Endothelial cell of umbilical vein (primary cell): ENCODE measurements at places on chromosomes 4 and X. TPM values are rescaled to one million over a fixed set of nuclear protein-coding genes. Genes with fewer than 3 reads are reported as not detected.
A peak's percentile ranks its signal among the peaks of the same experiment; 100 is the strongest.

The CXCL6 gene
- polyA plus RNA-seq, result 0.78 and 0.81 TPM in 2 replicates

The TBC1D9 gene
- polyA plus RNA-seq, result 21.7 and 22.7 TPM in 2 replicates

The F11 gene
- polyA plus RNA-seq, result not detected in 2 replicates

The ADGRL3 gene
- not detected in 2 replicates for polyA plus RNA-seq

The PABPC1L2A gene
- not detected in 2 replicates for polyA plus RNA-seq

The ZFYVE28 gene
- polyA plus RNA-seq, result 5.8 and 7.2 TPM in 2 replicates

The AKAP14 gene
- not detected in 2 replicates for polyA plus RNA-seq

The CXCL1 gene
- 26.7 and 36.0 TPM in 2 replicates for polyA plus RNA-seq

The SPON2 gene
- 0.04 and 0.10 TPM in 2 replicates for polyA plus RNA-seq

The PF4V1 gene
- polyA plus RNA-seq, result not detected in 2 replicates

The HSD17B13 gene
- polyA plus RNA-seq, result 0.06 and 0.07 TPM in 2 replicates

The NLGN4X gene
- 0.03 TPM in 2 replicates for polyA plus RNA-seq

The SPANXA1 gene
- polyA plus RNA-seq, result not detected in 2 replicates

The CLDN22 gene
- not detected in 2 replicates for polyA plus RNA-seq

The RUFY3 gene
- polyA plus RNA-seq, result 8.5 and 10.0 TPM in 2 replicates

The HELQ gene
- polyA plus RNA-seq, result 6.9 and 8.7 TPM in 2 replicates

GRCh38 chr4:53713296-53713695, 122.0 kb upstream of the LNX1 start:
- DNase-seq, result no peak

DNA sequence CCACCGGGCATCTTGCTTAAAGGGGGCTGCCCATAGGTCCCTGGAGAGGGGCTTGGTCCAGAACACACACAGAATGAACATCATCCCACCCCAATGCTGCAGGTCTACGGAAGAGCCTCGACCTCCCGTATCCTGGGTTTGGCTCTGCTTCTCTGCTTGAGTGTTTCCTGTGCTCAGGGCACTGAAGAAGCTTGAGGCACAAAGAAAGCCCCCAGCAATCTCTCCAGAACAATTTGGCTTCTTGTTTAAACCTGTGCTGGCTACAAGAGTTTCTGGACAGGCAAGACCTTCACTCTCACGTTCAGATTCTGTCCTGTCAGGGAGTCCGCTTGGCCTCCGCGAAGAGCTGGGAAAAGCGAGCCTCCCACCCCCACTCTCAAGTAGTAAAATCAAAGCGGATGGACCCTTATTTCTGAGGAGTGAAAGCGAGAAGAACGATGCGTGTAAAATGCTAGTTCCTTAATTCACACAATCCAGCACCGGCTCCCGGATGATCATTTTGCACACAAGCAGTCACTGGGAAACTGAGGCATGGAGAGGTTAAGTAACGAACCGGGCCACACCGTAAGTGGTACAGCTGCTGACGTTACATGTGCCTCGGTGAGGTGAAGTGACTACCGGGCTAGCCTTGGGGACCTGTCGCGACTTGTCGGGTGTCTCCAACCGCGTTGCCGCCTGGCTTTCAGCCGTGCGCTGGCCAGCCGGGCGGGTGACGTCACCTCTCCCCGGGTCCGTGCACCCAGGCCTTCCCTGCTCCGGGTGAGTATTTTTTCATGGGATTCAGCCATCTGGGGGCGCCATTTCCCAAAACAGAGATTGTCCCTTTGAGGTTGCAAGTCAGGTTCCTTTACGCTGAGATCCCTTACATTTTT, 3.1 kb upstream of the SFRP2 start:
- no peak for DNase-seq

- no peak for DNase-seq
Measured at GRCh38 chr4:86775061-86775460, 74.1 kb downstream of the SLC10A6 start.

GRCh38 chr4:78312989-78313753, 238.4 kb upstream of the ANXA3 start:
- DNase-seq, result no peak

- peak; percentile 89 for DNase-seq
Measured at GRCh38 chr4:168387091-168387490, 68.5 kb upstream of the DDX60 start.

- DNase-seq, result no peak
Measured at GRCh38 chrX:121011254-121011653, 25.7 kb upstream of the CT47A1 start.

DNA sequence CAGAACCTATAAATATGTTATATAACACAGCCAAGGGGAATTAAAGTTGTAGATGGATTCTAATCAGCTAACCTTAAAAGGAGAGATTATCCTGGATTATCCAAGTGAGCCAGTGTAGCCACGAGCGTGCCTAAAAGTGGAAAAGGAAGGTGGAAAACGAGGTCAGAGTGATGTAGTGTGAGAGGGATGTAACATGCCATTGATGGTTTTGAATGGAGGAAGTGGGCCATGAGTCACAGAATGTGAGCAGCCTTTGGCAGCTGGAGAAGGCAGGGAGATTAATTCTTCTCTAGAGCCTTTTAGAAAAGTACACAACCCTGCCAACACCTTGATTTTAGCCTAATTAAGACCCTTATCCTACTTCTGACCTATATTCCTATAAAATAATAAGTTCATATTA, 149.1 kb downstream of the SLC39A8 start:
- peak; percentile 61 for DNase-seq

DNA sequence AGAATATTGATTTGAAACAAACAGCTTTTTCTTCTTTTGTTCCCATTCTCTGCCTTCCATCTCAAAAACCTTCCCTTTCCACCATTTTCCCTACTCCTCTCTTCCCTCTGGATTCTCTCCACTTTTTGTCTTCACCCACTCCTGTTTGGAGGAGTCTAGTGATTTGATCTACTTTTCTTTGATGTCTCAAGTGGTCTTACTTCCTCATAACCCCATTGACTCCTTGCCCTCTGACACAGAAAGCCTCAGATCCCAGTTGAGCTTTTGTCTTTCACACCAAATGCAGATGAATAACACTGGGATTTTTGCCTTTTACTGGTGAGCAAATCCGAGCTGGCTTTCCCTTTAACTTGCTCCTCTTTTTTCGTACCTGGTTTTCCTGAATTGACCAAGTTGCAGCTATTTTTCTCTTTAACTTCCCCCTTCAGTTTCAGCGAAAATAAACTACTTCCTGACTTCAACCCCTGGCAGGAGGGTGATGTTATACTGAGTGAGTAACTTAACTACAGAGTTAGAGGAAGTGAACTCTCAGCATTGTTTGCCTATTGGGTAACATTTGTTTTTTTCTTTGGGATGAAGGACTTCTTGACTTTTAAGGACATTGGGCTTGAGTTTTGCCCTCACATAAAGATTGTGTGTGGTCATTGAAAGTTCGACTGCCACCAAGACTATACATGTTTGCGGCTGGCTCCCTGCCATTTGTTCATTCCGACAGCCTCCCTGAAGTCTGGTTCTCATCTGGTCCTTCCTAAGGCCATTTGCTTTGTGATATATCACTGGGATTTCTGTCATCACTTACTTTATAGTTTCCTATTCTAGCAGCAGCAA, 392.8 kb upstream of the NR3C2 start:
- peak; percentile 89 for DNase-seq

GRCh38 chr4:78774417-78774816, 1.7 kb upstream of the BMP2K start:
- DNase-seq, result no peak

- no peak for DNase-seq
Measured at GRCh38 chr4:98656886-98657285, 1.5 kb downstream of the TSPAN5 start.

- DNase-seq, result no peak
Measured at GRCh38 chrX:16992445-16992844, 46.0 kb downstream of the REPS2 start.

- no peak for DNase-seq
Measured at GRCh38 chr4:172726001-172726423, 442.6 kb upstream of the GALNT7 start.

DNA sequence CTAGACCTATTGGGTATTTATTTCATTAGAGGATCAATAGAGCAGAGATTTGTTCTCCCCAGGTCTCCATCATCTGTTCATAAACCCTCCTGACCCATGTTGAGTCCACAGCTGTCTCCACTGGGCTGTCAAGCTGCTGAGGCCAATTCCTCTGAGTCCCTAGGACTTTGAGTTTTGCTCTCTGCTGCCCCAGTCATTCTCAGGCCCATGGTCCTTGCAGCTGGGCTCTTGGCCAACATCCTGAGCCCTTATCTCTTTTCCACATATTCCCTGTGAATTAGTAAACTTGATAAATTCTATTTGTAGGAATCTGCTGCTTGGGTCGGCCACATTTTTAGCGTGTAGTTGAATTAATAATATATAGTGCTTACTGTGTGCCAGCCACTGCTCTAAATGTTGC, 41.9 kb downstream of the FHL1 start:
- DNase-seq, result peak; percentile 86

DNA sequence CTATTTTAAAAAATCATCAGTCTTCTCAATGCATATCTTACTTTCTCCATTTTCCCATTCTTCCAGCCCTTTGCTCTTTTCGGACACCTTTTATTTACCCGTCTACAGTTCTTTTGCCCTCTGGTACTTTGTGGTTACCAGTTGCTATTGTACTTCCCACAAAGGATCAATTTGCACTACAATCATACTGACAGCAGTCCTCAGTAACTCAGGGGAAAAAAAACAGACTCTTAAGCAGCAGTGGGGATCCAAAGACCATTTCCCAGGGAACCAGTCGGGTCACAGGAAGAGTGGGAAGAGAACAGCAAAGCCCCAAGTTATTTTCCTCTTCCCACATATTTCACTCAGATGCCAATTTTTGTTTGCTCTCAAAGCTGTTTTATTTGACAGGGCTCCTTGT, 23.1 kb downstream of the DMD start:
- no peak for DNase-seq

- no peak for DNase-seq
Measured at GRCh38 chr4:183801457-183802165, 103.5 kb upstream of the STOX2 start.

DNA sequence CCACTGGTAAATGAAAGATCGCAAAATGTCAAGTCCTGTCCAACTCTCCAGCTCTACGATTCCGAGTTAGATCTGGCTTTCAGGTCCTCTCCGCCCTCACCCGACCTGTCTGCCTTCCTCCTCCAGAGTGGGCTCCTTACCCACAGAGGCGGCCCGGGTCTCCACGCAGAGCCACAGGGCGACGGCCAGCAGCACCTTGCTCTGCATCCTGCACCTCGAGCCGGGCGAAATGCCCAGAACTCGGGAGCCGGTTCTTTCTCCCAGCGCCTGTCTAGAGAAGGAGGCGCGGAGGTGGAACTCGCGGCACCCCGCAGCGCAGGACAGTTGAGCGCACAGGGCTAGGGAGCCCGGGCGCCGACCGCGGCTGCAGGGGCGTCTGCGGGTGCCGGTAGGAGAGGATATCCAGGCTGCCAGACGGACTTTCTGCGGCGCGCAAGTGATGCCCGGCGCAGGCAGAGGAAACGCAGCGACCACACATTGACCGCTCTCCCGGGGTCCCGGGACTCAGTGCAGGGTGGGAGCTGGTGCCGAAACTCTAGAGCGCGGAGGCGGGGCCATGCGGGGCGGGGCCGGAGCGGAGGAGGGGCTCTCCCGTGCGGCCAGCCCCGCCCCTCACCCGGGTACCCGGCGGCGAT, at the start of gene KDR:
Gene KDR, minus strand, starts transcription at position 509 of the 635 bp plus-strand sequence. Its CDS starts 302 bp downstream, at position 207.
- peak; percentile 68 for DNase-seq

DNA sequence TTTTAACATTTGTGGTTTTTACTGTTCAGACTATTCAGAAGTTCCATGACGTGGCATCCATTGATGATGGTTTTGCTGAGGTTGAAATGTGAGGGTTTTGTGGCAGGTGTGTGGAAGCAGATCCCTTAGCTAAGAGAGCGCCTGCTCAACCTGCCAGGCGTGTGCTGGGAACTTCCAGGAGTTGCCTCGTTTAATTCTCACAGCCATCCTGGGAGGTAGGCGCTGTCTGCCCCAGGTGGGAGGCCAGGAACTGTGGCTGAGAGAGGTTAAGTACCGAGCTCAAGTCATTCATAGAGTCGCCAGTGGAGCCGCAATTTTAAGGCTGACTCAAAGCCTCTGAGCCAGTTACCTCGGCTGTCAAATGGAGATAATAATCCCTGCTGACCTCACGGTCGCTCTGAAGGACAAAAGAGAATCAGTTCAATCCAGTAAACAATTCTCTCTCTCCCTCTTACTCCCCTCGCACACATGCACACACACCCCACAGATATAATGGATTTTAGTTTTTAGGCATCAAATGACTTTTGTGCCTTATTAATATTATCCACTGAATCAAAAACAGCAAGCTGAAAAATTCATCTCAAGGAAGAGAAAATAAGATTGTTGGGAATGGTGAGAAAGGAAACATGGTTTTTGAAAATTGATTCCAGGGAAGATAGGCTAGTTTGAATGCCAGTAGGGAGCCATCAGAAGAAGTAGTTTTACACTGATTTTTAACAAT, 171.3 kb downstream of the PTTG2 start:
- peak; percentile 31 for DNase-seq

DNA sequence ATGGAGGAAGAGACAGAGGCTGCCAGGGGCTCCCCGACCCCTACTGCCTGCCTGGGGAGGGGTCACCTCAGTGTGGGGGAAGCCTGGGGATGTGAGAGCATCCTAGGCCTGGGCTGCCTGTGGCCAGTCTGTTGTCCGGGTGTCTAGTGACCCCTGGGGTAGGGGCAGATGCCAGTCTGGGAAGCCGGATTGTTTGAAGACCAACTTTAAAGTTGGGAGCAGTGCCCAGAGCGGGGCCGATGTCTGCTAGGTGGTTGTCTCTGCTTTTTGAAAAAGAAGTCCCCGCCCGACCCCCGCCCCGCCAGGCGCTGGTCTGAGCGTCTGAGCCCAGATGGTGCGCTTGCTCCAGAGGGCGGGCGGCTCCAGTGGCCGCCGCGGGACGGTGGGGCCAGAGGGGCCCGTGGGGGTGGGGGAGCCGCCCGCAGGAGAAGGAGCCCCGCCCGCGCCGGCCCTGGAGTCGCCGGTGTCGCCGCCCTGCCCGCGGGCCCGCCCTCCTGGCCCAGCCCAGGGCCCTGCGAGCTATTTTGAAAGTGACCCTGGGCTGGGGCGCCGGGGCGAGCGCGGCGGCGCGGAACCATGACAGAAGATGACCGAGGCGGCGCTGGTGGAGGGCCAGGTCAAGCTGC, at the start of gene DOK7:
Gene DOK7, plus strand, starts transcription at position 517 of the 626 bp plus-strand sequence. Its CDS starts 70 bp downstream, at position 587.
- no peak for DNase-seq

DNA sequence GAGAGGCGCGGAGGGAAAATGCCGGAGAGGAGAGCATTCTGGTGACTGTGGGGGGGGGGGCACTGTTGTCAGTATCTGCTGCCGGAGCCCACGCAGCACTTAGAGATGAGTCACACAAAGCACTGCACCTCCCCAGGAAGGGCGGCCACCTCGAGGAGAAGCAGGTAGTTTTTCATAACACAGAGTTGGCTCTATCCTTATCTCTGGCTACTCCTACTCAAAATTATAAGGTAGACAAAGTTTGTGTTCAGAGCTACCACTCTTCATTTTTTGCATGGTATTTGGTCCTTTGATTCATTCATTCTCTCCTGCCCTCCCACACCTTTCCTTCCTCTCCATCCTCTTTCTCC, 76.2 kb upstream of the SCOC start:
- DNase-seq, result no peak

GRCh38 chr4:158018221-158018830, 154.5 kb downstream of the GASK1B start:
- DNase-seq, result peak; percentile 67

DNA sequence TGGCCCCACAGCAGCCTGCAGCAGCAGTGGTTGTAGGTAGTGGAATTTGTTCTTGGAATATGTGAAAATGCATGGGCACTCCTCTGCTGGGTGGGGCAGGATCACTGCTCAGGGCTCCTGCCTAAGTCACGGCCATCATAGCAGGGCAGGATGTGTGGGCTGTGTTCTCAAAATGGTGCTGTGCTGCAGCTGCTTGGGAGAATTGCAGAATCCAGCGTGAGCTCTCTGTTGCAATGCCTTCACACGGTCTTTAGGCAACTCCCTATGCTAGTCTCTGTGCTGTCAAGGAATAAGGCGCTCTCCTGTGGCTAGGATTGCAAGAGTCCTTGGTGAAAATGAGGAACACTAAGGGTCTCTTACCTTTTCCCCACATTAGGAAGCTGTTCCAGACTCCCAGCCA, 42.9 kb downstream of the F8 start:
- no peak for DNase-seq

- peak; percentile 73 for DNase-seq
Measured at GRCh38 chrX:139831675-139832456, 101.0 kb downstream of the ATP11C start.
